ENCODE measurements at places on chromosomes 11 and 22.

DNA sequence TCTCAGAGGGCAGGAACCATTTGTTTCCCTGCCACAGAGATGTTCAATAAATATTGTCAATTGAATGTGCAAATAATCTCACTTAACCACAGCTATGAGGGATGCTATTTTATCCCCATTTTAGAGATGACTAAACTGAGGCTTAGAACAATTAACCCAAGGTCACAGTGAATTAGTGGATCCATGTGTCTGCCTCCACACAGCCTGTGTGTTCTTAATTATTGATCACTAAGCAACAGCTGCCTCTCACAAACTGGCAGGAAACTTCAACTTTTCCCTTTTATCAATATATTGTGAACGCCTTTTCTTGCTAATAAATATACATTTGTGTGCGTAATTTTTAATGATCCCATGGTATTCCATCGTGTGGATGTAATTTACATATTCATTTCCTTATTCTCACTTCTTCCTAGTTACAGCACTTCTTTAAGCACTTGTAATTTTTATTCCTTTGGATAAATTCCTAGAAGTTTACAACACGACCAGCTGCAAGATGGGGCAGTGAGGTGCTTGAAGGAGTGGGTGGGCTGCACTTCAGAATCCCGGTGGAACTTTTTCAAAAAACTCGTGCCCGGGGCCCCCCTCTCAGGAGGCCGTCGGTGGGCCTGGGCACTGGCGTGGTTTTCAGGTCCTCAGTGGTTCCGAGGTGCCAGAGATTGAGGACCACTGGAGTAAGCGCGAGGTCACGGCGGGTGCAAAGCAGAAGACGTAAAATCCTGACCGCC is 915 bp upstream of the SREBF2 start:
- DNase-seq, result no peak

- no peak for DNase-seq
Measured at GRCh38 chr22:47054231-47055072, 292.0 kb downstream of the TBC1D22A start.

DNA sequence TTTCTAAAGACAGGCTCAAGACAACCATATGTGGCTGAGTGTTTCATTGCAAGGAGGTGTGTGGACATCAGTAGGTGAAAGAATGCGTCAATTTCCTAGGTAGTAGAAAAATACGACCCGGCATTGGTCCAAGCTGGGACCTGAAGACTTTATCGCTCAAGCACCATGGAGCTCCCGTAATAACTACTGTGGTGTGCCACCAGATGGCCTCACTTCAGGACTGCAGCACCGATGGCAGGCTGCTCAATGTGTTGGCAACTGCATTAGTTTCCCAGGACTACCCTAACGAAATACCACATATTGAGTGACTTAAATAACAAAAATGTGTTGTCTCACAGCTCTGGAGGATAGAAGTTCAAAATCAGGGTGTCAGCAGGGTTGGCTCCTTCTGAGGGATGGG is 72.4 kb upstream of the FAT3 start:
- DNase-seq, result no peak

DNA sequence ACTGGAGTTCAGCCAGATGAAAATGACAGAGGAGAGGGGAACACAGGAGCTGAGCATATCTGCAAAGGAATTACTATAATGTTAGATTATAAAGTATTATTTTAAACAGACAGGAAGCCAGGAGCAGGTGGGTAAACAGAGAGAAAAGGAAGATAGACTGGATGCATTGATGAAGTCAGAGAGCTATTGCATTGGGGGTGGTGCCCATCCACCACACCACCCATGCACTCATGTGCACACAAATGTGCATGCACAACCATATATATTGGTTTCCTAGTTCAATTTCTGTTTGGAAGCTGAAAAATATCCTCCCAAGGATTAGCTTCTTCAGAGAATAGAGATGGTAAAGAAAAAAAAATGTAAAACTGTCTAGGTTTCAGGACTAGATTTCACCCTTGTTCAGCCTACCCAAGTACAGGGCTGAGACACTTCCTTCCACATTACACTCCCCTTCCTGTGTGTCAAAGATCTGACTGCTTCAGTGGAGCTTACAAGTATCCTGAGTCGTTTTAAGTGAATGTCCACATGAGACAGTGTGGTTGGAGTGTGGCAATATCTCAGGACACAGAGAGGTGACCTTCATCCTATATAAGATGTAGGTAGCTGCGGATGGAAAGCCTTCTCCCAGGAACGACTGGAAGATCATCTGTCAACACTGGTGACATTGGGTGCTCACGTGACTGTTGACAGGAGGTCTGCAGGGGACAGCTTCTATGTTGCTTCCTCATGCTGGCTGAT is 12.2 kb upstream of the SMPD1 start:
- no peak for DNase-seq

DNA sequence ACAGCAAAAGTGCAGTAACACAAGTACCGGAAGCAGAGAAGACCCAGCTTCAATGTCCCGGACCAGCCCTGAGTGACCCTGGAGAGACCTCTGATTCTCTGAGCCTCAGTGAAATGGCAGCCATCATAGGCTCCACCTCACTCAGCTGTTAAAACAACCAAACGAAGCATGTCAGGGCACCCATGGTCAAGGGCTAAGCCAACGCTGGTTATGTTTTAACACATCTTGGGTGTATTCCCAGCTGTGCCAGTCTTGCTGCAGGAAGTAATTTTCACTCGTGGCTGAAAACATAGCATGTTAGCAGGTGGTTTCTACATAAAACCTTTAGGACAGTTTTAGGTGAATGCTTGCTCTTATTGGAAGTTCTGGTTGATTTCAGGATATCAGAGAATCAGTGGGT is 30.9 kb downstream of the LMO2 start:
- no peak for DNase-seq

GRCh38 chr11:128814856-128815705 is 52.0 kb downstream of the KCNJ1 start:
- DNase-seq, result no peak

DNA sequence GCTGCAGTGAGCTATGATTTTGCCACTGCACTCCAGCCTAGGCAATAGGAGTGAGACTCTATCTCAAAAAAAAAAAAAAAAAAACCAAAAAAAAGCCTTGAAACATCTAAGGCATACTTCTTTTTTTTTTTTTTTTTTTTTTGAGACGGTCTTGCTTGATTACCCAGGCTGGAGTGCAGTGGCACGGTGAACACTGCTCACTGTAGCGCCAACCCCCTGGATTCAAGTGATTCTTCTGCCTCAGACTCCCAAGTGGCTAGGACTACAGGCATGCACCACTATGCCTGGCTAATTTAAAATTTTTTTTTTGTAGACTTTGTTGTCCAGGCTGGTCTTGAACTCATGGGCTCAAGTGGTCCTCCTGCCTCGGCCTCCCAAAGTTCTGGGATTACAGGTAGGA is 19.5 kb downstream of the ARFGAP3 start:
- DNase-seq, result no peak

- DNase-seq, result no peak
Measured at GRCh38 chr11:58134151-58134550, 8.8 kb upstream of the OR9I1 start.

GRCh38 chr11:61154528-61154927 is 6.7 kb downstream of the VPS37C start:
- DNase-seq, result no peak

- no peak for DNase-seq
Measured at GRCh38 chr11:13552784-13553183, 57.0 kb upstream of the PTH start.

- DNase-seq, result no peak
Measured at GRCh38 chr11:64318766-64319761, 1.1 kb downstream of the PRDX5 start.

GRCh38 chr11:31960126-31960525 is 130.7 kb upstream of the RCN1 start:
- no peak for DNase-seq

DNA sequence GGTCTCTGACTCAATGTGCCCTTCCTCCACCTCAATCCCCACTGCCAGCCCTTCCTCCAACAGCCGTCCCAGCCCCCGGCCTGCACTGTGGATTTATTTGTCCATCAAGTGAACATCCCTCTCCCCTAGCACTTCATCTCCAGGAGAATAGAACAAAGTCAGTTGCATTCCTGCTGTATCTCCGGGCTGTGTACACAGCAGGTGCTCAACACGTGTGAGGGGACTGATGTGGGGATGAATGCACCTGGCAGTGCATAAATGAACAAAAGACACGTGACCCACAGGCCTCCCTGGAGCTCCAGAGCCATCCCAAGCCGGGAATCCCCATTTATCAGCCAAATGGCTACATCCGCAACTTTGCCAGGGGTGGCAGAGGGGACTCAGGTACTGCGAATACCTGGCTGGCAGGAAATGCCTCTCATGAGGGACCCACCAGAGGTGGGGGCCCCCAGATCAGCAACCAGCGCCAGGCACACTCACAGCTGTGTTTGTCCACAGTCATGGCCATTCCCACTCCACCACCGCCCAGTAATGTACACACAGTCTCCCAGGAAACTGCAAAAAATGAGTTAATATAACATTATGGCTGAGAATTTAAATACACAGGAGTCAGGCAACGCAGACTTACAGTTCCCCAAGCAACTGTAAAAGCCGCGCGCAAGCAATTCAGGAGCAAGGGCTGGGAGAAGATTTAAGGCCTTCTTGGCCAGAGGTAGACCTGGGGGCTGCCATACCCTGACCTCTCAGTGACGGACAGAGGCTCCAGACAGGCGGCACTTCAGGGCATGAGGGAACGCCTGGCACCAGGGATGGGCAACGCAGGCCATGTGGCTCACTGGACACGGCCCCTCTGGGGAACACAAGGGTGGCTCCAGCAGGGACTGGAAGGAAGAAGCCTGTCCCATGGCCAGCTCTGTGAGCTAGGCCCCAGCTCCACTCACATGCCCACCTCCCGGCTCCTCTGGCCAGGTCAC is 50.3 kb upstream of the TCF20 start:
- DNase-seq, result no peak

DNA sequence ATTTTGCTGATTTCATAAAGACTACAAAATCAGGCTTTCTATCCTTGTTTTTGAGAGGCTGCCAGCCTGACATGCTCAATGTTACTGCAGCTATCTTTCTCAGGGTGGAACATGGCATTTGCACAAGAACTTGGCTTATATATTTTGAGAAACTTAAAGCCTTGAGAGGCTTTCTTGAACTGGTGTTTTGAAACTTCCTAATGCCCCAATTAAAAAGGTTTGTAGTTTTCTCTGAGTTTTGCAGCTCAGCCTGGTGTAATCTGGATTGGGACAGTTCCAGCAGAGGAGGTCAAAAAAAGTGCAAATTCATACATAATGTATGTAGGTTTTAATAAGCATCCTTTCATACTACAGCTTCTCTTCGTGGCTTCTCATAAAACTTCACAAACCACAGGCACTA is 223.4 kb downstream of the FAM76B start:
- no peak for DNase-seq

- no peak for DNase-seq
Measured at GRCh38 chr11:41988951-41989572, 529.6 kb upstream of the LRRC4C start.

DNA sequence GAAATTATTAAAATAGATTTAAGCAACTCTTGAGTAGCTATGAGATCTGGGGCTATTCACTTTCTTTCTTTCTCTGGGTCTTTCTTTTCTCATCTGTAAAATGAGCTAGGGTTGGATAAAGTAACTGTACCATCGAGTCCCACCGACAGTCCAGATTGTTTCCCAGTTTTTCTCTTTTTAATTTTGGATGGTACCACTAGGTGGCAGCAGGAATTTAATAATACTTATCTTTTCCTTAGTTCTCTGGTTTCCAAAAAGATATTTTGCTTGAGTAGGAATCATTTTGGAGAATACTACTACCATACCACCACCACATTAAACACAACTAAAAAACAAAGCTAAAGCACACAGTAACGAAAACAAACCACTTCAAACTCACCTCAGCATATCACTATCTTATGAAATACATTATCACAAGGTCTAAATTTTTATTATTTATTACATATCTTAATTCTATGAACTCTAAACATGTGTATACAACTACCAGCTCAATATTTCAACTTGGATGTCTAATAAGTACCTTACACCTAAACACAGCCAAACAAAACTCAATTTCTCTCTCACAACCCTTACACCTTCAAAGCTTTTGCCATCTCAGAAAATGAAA is 584.0 kb downstream of the KCNA4 start:
- DNase-seq, result no peak

- DNase-seq, result no peak
Measured at GRCh38 chr22:44439356-44440223, 58.4 kb downstream of the RTL6 start.

- DNase-seq, result no peak
Measured at GRCh38 chr22:24847490-24847889, 41.5 kb downstream of the SGSM1 start.

- DNase-seq, result no peak
Measured at GRCh38 chr11:74466916-74467885, at the start of gene KCNE3. Gene KCNE3 (minus strand): TSS chr11:74467549. CDS start chr11:74457563, 9,986 bp downstream.

DNA sequence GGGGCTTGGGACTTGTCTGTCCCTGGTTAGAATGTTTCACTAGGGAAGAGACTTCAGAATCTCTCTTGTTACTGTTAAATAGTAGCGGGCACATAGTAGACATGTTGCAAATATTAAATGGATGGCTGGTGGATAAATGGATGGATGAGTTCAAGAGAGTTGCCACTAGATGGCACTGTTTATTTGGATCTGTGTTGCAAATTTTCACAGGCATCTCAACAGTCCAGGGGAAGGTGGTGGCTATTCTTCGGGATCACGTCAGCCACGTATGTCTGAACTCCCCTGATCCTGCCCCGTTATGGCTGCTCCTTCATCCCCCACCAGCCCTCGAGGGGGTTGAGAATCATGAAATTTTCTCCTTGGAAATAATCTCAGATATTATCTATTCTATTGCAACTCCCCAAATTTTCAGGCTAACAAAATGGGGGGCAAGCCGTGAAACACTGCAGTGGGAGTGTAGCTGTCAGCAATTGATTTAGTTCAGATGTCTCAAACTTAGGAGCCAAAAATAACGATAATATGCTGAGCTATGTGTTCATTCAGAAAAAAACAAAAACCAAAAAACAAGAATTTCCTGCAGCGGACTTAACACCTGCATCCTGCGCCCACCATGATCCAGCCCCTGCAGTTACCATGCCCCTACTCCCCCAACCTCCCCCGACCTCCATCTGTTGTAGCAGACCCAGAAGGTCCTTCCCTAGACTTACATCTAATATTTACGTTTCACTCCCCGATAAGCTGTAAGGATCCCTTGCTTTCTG is 29.1 kb upstream of the BIRC3 start:
- no peak for DNase-seq

DNA sequence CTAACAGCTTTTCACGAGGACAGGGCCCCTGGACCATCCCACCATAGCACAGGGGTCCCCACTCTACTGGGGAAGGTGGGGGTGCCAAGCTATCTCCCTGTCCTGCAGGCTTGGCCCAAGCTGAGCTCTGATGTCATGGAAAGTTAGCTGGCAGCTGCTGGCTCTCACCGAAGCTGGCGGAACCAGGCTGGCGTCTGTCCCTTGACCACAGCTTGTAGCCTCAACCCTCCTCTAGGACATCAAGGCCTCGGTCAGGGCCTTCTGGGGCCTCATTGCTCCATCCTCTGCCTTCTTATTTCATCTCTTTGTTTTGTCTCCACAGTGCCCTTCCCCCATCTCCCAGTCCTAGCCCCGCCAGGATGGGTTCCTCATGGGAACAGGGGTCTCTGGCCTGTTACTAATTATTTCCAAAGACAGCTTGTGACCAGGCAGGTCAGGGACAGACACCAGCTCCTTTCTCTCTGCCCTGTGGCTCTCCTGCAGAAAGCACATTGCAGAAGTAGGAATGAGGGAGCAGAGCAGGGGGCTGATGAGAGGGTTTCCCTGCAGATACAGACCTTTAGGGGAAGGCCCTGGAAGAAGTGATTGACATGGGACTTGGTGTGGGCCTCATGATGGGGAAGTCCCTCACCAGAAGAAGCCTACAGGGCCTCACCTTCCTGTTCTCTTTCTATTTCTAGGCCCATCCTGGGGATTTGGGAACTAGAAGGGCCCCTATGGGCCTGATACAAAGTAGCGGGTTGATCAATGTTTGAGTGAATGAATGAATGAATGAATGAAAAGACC is 97.5 kb upstream of the ALX4 start:
- DNase-seq, result no peak

Data from stimulated activated CD4-positive, alpha-beta T cell treated with anti-CD3 and anti-CD28 coated beads, TNF-alpha, amount 100 ng/mL, for 4 hours (primary cell).